Fibroblast of mammary gland (primary cell): ENCODE measurements at places on chromosomes 5 and 9.

GRCh38 chr5:82387819-82388166 is 109.6 kb upstream of the RPS23 start:
- DNase-seq = no peak

DNA sequence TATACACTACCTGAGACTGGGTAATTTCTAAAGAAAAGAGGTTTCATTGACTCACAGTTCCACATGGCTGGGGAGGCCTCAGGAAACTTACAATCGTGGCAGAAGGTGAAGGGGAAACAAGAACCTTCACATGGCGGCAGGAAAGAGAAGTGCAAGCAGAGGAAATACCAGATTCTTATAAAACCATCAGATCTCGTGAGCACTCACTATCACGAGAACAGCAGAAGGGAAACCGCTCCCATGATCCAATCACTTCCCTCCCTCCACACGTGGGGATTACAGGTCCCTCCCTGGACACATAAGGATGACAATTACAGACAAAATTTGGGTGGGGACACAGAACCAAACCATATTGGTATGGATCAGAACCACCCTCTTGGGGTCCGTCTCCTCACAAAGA is 44.2 kb upstream of the SPIN1 start:
- no peak for DNase-seq

DNA sequence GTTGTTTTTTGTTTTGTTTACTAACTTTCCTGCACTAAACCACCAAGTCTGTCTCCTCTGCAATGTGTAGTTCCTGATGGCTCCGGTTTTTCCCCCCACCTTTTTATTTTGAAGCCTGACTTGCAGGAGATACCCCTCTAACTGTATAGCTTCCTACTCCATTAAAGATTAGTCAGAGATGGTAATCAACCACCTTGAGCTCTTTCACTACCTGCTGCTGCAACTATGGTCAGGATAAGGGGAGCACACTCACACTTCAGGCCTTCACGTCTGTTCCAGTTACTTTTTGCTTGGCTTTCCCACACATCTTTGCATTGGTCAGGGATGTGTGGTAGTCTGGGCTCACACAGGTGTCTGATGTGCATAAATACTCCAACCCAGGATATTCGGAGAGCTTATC is 63.4 kb downstream of the NR6A1 start:
- DNase-seq = no peak

DNA sequence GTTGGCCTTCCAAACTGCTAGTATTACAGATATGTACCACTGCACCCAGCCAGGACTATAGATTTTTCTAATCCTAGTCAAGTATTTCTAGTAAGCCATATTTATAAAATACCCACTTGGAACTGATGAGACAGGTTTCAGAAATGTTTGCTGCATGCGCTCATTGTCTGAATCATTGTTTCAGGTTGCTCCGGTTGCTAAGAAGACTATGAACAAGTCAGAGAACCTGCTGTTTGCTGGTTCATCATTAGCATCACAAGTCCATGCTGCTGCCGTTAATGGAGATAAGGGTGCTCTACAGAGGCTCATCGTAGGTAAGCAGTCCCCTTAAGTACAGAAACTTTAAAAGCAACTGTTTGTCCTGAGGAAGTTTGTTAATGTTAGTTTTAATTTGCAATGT is 5.3 kb downstream of the INVS start:
- DNase-seq = peak; percentile 29

DNA sequence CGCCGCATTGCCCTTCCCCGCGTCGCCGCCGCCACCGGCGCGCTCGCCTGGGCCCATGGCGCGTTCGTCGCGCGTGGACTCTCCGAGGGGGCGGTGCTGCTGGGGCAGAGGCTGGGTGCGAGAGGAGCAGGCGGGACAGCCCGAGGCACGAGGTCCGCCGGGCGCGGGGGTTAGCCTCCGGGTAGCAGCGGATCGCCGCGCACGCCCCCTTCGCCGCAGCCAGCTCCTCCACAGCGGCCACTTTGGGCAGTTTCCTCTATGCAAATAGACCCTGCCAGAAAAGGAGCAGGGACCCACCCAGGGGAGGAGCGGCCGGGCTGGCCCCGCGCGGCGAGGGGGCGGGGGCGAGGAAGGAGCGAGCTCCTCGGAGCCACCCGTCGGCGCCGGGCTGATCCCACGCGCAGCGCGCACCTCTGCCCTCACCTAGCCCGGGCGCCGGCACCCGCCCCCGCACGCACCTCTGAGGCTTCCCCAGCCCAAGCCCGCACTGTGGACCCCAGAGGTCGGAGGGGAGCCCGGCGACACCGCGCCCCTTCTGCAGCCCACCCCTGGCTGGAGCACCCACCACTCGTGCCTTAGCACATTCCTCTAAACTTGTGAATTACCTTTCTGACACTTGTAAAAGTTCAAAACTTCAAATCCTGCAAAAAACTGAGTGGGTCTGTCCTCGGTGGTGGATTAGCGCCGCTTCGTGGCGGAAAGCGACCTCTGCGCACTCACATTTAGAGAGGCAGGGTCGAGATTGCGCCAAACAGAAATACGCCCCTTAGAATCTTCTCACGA is at the start of gene COL23A1:
COL23A1 (minus strand) TSS at position 253 of the 783 bp plus-strand sequence.
- DNase-seq = peak; percentile 37

DNA sequence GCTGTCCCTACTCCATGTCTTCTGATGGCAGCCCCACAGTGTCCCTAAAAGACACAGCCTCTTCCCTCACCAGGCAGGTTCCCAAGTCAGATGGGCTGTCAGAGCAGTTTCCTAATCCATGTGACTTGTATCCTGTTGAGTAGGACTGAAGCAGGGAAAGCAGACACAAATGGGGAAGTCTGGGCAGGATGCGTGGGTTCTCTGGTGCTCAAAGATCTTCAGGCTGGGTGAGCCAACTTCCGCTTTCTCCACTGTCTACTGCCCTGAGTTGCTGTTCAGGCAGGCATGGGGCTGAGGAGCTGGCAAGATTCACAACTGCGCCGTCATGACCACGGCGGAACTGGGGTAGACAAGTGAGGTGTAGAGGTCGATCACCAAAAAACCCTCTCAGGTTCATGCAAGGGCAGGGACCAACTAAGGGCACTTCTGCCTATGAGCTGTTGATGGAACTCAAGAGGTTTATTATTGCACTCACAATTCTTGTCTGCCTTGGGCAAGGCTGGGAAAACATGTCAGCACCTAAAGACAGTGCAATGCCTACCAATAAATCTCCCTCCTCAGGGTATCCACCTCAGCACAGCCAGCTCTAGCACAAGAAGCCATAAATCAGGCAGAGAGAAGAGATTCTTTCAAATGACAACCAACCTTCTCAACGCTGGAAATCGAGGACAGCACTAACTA is 83.4 kb downstream of the RAPGEF1 start:
- no peak for DNase-seq

- no peak for DNase-seq
These were observed 1826.2 kb upstream of the CDH6 start for GRCh38 chr5:29367176-29367833.

GRCh38 chr5:173781816-173782670 is 106.1 kb upstream of the CPEB4 start:
- peak; percentile 96 for DNase-seq

- DNase-seq = no peak
These were observed 59.8 kb upstream of the C5orf63 start for GRCh38 chr5:127133071-127133470.

GRCh38 chr5:10533226-10533625 is 30.6 kb upstream of the ANKRD33B start:
- no peak for DNase-seq

DNA sequence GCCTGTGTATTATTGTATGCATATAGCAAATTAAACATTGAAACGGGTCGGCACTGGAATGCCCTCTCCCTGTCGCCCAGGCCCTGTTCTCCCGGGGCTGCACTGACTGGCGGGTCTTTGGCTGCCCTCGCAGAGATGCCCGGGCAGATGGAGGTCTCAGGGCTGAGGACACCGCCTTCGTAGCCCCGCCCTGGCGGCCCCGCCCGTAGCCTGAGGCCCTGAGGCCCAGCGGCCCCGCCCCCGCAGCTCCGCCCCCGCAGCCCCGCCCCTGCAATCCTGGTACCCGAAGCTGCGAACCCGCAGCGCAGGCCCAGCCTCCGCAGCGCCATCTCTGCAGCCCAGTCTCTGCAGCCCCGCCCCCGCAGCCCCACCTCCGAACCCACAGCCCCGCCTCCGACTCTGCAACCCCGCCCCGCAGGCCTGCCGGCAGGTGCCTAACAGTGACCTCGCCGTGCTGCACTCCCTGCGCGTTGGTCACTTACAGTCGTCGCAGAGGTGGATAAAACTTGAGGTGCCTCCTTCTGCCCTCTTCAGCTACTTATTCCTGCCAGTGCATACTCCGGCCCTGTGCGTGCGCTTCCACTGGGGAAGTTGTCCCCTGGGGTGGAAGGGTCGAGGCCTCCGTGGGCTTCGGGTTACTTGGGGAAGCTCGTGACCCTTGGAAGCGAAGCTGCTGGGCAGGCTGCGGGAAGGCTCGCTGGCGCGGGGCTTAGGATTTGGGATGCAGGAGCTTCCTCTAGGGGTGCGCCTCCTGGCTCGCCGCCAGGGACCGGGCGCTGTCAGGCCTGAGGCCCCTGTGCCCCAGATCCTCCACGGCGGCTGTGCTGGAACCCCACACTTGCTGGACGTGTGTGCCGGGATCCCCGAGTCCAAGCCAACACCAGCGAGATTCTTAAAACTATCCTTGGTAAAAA is 72.3 kb downstream of the ICE1 start:
- peak; percentile 45 for DNase-seq

GRCh38 chr9:132087438-132088030 is 7.9 kb upstream of the MED27 start:
- no peak for DNase-seq

DNA sequence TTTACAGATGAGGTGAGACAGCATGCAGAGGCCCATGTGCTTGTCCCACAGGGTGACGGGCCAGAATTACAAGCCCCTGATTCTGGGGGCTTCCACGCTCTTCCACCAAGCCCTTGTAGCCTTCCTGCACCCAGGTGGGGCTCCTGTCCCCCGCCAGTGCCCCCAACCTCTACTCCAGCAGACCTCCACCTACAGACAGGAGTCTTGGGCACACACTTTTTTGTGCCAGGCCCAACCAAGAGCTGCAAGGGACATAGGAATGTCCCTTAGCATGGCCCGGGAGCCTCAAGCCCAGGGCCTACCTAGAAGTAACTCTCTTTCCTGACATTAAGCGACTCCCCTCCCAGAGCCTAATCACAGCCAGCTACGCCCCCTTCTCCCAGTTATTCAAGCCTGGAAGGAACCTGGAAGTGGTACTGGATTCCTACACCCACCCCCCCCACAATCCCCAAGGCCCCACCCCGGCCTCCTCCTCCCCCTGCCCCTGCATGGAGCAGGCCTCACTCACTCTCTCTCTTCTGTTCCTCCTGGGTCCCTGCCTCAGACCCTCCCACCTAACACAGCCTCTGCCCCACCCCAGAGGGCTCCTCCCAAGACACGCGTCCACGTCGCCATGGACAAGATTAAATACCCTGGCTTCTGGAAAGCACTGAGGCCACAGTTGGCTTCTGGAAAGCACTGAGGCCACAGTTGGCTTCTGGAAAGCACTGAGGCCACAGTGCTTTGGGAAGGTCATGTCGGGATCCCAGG is 30.5 kb downstream of the ADAMTS2 start:
- peak; percentile 58 for DNase-seq

DNA sequence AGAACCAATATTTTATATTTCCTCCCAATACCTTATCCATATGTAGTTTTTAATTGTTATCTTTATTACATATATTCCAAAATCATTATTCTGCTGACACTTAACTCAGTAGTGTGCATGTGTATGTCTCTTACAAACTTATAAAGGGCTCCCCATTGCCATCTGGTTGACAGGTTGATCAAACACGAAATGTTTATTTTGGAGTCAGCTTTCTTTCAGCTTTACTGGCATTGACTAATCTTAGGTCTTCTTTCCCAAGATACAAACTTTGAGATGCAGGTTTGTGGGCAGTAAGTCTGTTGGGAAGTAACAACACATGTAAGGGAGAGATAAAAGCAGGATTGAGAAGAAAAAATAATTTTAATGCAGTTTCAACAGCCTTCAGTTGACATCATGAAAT is 716.0 kb upstream of the CHD1 start:
- DNase-seq = no peak

GRCh38 chr5:138662599-138662998 is 87.4 kb upstream of the HSPA9 start:
- no peak for DNase-seq

DNA sequence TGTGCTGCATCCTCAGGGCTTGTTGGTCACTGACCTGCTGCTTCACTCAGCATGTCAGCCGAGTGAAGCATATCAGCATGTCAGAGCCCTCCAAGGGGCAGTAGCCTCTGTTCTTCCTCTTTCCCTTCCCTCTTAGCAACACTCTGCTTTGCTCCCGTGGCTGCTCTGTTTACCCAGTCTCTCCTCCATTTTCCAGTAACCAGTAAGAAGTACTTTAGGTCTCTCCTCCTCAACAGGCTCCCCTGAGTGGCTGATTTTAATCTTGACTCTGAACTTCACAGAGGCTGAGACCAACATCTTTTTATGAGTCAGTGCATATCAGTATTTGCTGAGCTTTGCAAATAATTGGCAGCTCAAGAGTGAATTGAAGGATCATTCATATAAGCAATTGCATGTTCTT is 18.6 kb upstream of the ADRB2 start:
- no peak for DNase-seq

DNA sequence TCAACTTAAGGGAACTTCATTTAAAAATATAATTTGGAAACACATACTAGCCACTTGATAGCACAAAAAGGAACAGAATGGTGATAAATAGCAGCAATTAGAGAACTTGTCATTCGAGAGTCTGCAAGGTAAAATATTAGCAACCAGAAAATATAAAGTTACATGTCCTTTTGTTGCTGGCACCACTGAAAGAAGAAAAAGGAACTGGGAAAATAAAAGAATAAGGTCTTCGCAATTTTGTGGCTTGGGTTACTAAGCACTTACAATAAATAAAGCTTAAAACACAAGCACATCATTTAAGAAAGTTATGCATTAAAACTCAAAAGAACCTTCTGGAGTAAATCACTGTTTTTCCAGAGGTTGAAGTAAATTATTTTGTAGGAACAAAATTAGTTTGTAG is 149.9 kb upstream of the FBN2 start:
- DNase-seq = no peak

DNA sequence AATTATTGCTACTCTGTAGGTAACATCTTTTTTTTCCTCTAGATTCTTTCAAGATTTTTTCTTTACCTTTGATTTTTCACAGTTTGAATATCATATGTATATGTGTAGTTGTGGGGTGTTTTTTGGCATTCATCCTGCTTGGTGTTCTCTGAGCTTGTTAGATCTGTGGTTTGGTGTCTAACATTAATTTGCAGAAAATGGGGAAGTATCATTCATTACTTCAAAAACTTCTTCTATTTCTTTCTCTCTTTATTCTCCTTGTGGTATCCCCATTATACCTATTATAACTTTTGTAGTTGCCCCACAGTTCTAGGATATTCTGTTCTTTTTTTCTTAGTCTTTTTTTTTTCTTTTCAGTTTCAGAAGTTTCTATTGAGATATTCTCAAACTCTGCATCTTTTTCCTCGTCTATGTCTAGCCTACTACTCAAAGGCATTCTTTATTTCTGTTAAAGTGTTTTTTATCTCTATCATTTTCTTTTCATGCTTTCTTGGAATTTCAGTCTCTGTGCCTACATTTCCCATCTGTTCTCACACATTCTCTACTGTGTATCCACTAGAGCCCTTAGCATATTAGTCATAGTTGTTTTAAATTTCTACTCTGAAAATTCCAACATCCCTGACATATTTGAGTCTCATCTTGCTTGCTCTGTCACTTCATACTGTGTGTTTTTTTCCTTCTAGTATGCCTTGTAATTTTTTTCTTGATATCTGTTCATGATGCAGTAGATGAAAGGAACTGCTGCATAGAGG is 60.1 kb upstream of the GNA14 start:
- peak; percentile 60 for DNase-seq

GRCh38 chr5:102866237-102866600 is 111.1 kb downstream of the PAM start:
- DNase-seq = peak; percentile 28
